Astrocyte of the spinal cord (primary cell): ENCODE measurements at places on chromosomes 5 and 9.

DNA sequence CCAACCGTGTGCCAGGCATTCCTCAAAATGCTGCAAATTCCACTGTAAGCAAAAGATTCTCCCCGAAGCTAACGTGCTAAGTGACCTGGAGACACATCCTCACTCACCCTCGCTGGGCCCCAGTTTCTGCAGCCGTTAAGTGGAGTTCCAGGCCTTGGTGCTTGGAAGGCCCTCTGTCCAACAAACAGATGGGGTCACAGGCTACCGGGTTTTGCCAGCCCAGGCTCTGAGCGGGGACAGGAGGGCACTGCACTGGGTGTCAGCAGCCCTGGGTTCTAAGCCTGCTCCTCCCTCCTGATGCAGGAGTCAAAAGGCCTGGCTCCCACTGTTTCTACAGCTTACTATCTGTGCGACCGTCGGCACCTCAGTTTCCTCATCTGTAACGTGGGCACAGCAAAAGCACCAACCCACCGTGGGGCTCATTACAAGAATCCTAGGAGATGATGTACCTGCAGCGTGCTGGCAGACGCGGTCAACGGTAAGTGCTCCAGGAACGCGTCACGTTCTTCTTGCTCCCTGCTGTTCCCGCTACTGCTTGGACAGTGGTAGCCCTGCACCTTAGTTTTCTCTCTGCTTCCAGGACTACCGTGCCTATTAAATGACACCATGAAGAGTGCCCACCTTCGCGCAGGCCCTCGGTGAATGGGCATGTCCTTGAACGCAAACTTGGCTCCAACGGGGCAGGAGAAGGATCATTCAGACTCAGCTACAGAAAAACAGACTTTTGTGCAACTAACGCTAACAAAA lies 84.8 kb downstream of the ADAMTS2 start:
- no peak for DNase-seq

GRCh38 chr9:111094433-111094924 lies 56.2 kb upstream of the LPAR1 start:
- DNase-seq, result peak; percentile 79

GRCh38 chr9:36828611-36829013 lies 205.5 kb downstream of the PAX5 start:
- DNase-seq, result no peak

DNA sequence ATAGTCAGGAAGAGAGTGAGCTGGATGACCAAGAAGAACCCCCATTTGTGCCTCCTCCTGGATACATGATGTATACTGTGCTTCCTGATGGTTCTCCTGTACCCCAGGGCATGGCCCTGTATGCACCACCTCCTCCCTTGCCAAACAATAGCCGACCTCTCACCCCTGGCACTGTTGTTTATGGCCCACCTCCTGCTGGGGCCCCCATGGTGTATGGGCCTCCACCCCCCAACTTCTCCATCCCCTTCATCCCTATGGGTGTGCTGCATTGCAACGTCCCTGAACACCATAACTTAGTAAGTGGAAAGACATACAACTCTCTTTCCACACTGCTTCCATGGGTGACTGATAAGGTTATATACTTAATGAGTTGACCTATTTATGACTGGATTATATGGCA lies 51.5 kb downstream of the RAB14 start:
- no peak for DNase-seq

DNA sequence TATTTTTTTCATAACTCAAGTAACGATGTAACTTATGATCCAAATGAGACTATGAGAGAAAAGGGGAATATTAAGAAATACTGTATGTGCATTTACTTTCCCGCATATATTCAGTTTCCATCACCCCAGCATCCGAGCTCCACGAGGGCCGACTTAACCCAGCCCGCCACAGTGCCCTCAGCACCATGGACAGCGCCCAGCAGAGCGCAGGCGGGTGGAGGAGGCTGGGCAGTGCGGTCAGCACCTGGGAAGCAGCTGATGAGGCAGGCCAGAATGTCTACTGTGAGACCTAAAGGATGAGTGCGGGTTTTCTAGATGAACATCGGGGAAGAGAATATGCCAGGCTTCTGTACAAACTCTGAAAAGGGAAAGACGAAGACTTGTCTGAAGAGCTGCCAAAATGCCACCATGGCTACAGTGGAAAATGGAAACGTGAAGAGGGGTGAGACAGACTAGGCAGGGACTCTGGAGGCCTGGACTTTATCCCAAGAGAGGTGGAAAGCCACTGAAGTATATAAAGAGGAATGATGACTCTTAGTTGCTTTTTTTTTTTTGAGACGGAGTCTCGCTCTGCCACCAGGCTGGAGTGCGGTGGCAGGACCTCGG lies 34.5 kb upstream of the MED27 start:
- peak; percentile 65 for DNase-seq

GRCh38 chr5:81896764-81897163 lies 75.1 kb upstream of the ATG10 start:
- no peak for DNase-seq

- no peak for DNase-seq
Measured at GRCh38 chr9:5941214-5941613, 50.5 kb downstream of the MLANA start.

DNA sequence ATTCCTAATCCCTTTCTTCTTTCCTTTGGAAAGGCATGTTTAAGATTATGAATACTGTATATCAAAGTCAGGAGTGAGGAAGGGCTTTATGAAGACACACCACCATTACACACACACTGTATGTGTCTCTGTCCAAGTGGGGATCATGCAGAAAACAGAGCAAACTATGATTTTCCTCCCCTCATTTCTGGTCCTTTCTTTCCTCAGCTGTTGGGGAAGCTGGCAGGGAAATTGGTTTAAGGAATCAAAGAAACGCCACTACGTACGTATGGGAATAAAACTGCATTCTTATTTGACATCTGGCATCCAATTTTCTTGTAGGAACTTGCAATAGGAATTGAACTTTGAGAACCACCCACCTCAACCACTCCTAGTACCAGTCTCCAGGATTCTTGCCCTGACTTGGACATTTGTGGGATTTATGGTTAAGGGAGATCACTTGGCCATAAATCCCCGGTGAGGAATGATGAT lies 125.8 kb downstream of the PDE4D start:
- DNase-seq, result peak; percentile 23

DNA sequence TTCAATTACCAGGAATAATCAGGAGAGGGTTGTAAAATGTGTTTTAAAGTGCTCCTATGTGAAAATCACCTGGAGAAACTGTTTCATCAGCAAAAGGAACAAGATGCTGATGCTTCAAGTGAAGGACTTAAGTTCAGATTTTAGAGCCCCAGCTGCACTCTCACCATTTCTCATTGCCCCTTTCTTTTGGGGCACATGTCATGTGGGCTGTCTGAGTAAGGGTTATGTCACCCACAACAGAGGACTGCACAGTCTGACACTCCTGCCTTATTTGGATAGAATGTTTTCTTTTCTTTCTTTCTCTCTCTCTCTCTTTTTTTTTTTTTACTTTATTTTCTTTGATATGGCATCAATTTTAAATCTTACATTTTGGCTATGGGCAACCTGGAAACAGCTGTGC lies 204.1 kb upstream of the EFNA5 start:
- DNase-seq, result peak; percentile 20

DNA sequence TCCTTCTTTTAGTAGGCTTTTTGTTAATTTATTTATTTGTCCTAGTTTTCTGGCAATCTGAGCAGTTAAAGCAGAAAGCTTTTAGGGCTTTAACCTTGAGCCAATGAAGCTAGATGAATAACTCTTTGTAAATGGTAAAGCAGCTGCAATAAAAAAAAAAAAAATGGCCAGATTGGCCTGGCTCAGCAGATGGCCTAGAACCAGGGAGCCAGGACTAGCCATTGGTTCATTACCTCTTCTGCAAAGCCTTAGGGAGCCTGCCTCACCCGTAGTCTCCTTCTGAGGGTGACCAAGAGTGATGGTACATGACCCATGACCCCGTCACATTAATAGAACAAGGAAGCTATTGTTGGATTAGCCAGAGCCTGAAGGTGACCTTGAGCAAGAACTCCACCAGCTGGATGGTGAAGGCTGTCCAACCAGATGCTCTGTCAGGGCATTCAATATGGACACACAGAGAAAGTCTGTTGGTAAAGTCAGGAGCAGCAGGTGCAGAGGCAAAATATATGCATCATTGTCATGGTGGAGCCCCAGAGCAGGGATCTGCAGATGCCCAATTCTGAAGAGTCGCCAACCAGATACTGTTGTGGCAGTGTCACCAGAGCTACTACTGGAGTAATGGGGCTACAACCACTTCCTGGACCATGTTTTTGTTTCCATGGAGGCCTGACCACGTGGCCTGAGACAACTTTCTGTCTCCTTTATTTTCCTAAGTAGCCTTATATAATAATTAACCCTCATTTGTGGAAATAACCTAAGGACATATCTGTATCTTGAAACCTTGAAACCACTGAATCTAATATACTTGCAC lies 100.7 kb downstream of the MTX3 start:
- no peak for DNase-seq

- no peak for DNase-seq
Measured at GRCh38 chr5:36261186-36261585, 19.5 kb upstream of the NADK2 start.

DNA sequence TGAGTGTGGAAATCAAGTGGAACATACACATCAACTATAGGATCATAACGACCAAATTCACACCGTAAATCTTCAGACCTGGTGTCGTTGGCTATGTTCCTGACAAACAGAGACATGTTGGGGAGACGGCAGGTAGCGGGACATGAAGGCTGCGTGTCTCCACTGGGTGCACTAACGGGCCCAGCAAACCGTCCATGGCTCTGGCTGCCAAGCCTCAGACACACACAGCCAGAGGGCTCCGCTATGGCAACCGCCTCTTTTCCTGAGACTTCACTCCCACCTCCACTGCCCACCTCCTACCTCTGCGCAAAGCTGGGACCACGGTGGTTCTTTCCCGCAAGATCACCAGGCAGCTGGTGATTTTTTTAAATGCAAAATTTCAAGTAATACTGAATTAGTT lies 16.3 kb downstream of the TMEM38B start:
- no peak for DNase-seq

DNA sequence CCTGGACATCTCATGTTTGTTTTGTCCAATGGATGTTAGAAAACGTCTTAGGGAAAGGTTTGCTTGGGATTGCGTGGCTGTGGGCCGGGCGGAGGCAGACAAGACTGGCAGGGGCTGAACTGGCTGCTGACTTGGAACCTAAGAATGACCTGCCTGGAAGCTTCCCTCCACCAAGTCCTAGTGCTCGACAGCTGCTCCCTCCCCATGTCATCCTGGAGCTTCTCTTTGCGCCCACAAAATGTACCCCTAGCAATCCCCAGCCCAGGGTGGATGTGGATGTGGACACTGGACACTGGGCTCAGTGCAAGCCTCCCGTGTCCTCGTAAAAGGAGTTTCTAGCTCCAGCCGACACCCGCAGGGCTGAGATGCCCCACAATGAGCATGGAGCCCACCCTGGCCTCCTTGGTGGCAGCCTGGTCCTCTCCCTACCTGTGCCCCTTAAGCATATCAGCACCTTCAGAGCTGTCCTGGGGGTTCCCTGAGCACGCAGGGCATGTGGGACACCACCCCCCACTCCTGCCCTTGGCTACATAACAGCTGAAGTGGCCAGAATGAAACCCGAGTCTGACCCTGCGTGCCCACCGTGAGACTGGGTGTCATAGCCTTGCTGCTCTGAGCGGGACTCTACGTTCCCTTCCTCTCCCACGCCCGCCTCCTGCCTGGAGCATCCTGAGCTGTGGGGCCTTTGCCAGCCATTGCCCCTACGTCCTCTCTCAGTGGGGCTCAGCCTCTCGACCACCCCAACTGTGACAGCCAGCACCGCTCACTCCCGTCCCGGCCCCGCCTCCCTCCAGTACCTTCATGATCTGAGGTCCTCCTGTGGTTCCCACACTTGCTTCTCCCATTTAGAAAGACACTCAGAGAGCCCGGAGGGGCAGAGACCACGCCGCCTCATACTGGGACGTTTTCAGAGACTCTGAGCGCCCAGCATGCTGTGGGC lies 180.8 kb downstream of the ROR2 start:
- DNase-seq, result no peak

DNA sequence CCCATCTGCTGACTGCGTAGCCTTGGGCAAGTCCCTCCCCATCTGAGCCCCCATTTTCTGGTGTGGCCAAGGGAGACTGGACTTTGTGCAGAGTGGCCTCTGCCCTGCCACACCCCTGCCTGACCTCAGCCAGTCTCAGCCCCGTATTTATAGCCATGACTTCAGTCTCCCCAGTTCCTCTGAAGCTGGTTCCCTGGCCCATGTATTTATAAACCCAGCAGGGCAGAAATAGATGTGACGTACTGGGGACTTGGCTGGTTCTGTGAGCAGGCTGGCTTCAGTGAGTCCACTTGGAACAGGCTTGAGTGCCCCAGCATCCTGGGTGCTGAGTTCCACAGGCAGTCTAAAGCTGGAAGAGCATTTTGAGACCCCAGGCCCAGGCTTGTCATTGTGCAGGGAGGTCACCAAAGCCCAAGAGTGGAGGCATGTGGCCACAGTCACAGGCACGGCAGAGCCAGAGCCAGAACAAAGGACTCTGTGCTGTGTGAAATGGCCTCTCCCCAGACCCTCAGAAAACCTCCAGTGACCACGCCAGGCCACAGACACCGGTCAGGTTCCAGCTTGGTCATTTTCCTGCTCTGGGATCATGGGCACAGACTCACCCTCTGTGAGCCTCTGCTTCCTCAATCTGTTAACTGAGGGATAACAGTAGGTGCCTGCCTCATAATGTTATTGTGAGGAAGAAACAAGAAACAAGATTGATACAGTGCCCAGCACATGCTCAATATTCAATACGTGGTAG lies 30.4 kb upstream of the SYNPO start:
- no peak for DNase-seq

- no peak for DNase-seq
Measured at GRCh38 chr9:100584951-100585350, 7.1 kb downstream of the CAVIN4 start.

DNA sequence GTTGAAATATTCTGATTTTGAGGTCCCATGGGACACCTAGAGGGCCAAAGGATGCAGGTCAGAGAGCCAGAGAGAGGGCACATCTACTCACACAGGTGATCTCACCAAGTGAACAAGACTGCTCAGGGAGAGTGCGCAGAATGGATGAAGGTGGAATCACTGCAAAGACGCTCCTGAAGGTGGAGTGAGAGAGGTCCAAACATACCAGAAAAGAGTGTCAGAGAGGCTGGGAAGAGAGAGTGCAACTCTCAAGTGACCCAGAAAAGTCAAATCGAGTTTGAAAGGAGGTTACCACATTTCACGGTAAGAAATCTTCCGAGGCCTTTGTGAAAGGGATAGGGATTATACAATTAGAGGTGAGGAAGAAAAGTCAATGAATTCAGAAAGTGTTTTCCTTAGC lies 173.4 kb downstream of the EPB41L4A start:
- no peak for DNase-seq

DNA sequence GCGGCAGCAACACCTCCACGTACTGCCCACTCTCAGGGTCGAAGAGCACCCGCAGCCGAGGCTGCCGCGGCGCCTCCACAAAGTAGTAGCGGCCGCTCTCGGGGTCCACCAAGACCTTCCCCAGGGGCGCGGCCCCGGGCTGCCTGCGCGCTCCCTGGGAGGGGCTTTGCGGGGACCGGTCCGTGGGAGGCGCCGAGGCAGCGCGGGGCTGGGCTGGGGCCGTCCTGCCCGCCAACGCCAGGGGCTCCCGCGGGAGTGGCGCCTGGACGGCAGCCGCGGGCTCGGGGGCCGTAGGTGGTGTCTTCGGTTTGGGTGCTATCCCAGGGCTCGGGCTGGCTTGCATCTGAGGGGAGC lies 2.6 kb upstream of the MZB1 start:
- DNase-seq, result no peak

GRCh38 chr5:14105718-14106410 lies 37.3 kb upstream of the TRIO start:
- DNase-seq, result peak; percentile 90

- DNase-seq, result no peak
Measured at GRCh38 chr5:76497065-76497460, 94.0 kb downstream of the IQGAP2 start.

GRCh38 chr5:160263326-160263855 lies 34.1 kb downstream of the FABP6 start:
- no peak for DNase-seq
